ENCODE measurements at places on chromosomes 11 and 22.

- peak; percentile 61 for DNase-seq
Measured at GRCh38 chr11:69912911-69913451, 93.8 kb upstream of the FGF3 start.

DNA sequence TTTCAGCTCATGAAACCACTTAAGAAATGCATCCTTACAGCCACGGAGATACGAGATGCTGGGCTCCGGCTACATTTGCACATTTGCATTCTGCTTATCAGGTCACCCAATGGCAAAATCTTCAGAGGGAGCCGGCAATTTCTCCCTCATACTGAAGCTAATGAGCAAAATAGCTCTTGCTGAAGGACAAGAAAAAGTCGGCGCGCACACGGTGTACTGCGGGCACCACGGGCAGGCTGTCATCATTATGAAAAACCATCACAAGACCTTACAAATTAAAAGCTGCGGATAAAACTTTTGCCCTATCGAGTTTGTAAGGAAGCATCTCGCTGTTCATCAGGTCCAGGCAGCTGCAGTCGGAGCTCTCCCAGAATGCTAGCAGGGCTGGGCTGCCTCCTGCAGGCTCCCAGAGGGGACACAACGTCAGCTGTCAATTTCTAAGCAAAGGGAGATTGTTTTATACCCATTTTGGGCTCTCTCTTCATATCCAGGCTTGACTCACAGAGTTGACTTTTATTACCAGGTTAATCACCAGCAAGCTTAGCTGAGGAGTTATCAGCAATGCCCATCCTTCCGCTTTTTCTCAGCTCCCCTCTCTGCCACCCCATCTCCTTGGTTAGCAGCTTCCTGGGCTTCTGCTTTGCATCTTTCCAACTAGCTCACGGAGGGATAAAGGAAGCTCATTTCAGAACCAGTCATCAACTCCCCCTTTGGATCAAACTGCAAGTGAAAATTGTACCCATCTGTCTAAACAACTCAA lies 375.1 kb downstream of the OPCML start:
- DNase-seq, result no peak

GRCh38 chr11:97502201-97502600 lies 1112.4 kb downstream of the JRKL start:
- no peak for DNase-seq

- no peak for DNase-seq
Measured at GRCh38 chr11:12024254-12024926, 16.0 kb upstream of the DKK3 start.

DNA sequence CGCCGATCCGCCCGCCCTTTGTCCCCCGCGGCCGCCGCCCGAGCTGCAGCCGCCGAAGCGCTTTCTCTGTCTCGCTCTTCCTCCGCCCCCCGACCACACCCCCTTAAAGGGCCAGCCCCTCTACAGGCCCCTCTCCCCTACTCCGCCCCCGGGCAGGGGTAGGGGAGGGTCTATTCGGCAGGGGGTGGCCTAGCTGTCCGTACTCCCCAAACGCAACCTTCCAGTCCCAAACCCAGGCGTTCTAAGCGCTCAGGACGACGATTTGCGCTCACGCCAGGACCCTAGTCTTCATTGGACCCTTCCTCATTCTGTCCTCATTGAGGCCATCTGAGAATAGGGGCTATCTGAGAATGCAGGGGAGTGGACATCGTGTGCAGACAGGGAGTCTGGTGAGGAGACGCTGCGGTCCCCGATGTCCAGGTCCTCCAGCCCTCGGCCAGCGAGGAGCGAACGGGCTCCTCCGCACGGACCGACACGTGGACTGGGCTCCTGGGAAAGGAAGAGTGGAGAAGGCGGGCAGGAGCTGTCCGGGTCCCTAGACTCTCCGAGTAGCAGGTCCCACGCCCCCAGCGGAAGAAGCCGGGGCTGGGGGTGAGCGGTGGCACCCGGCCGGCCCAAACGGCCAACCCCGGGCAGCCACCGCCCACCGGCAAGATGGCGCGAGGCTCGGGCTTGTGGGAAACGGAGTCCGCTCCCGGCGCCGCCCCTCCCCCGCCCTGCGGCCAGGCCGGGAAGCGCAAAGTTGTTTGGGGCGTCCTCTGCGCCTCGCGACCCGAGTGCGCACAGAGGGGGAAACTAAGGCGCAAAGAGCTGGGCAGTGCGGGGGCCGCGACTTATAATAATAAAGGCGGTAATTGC lies at the start of gene PPP1R14B:
TSS of gene PPP1R14B (minus strand) at position 73 of the 858 bp plus-strand sequence. CDS start 270 bp downstream, outside the sequence.
- DNase-seq, result peak; percentile 94
